ENCODE measurements at places on chromosomes 16 and 17. TPM values are rescaled to one million over a fixed set of nuclear protein-coding genes. Genes with fewer than 3 reads are reported as not detected.

Gene PITPNM3
- 6.9 TPM for total RNA-seq

Gene TMIGD1
- total RNA-seq = not detected

Gene CES5A
- not detected for total RNA-seq

Gene ATP2A3
- total RNA-seq = 12.4 TPM

Gene ICAM2
- total RNA-seq = 42.2 TPM

Gene CTRB2
- total RNA-seq = 3.3 TPM

Gene CMTM4
- 20.6 TPM for total RNA-seq

Gene P2RX1
- total RNA-seq = 2.1 TPM

Gene NT5M
- 1.2 TPM for total RNA-seq

Gene CTF1
- total RNA-seq = 10.5 TPM

Gene SPNS3
- total RNA-seq = 6.1 TPM

DNA sequence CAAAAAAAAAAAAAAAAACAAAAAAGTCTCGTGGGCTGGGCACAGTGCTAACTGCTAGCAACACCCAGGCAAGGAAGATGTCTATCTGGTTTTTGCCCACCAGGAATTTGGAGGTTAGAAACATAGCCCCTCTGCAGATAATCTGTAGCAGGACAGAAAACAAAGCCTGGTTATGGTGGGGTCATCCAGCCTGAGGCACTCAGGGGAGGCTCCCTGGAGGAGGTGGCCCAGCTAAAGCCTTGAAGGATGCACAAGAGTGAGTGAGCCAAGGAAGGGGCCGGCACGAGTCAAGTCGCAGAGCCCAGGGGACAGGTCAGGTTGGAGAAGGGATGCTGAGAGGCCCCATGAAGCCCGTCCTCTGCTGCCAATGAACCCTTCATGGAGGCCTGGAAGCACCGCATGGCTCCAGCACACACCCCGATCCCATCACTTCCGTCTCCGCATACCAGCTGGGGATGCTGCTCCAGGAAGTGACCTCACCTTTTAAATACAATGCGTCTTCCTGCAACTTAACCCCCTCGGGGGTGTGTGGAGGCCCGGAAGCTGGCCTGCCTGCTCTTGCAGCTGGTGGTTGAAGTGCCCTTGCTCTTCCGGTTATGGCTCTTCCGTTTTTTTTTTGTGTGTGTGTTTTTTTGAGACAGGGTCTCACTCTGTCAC, 86.5 kb downstream of the ENGASE start:
- no peak for DNase-seq

DNA sequence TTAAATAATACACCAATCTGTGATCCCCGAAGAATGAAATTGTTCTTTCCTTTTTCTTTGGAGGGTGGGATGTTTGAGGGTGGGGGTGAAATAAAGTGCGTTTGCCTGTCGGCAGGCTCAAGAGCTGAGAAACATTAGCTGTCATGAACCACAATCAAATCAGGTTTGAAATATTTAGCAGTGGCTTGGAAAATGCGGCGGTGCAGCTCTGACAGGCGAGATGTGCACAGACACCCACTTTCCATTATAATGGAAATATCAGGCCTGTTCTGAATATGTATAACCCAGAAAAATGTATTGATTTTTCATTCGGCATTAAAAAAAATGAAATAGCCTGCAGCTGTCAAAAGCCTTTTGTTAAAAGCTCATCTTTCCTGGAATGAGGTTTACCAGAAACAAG, 212.8 kb downstream of the ZFHX3 start:
- DNase-seq = no peak

- no peak for DNase-seq
Observed at GRCh38 chr17:16569358-16569712, 331 bp upstream of the ZNF287 start.

DNA sequence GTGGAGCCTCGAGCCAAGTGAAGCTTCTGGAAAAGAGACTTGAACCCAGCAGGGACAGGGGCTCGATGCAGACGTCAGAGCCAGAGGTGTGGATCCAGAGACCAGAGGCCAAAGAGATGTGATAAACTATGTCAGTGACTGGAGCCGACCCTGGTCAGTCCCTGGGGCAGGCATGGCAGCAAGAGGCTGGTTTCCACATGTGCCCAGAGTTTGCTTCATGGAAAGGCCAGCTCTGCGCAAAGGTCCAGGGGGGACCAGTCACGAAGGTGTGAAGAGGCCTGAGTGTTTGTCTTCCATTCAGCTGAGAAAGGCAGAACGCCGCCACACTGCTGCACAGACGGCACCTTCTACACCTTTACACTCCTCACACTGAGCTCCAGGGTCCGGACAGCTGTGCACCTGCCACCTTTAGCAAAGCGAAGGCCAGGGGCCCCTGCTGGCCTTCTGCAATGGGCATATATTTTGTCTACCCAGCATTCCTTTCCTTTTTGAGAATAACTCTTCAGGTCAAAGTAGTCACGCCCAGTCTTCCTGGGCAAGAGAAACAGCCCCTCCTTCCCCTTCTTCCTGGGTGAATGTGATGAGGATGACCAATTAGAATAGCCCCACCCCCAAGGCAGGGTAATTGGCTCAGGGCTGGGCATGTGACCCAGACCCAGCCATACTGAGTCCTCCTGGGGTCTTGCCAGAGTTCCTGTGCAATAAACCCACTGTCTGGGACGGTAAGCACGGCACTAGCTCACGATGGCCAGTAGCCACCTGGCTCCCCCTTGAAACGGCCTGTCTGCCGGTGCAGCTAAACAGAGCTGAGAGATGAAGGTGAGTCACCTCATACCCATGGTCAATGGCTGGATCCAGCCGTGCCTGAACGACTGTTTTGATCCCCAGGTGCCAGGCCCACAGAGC, 2.3 kb upstream of the RPH3AL start:
- no peak for DNase-seq

DNA sequence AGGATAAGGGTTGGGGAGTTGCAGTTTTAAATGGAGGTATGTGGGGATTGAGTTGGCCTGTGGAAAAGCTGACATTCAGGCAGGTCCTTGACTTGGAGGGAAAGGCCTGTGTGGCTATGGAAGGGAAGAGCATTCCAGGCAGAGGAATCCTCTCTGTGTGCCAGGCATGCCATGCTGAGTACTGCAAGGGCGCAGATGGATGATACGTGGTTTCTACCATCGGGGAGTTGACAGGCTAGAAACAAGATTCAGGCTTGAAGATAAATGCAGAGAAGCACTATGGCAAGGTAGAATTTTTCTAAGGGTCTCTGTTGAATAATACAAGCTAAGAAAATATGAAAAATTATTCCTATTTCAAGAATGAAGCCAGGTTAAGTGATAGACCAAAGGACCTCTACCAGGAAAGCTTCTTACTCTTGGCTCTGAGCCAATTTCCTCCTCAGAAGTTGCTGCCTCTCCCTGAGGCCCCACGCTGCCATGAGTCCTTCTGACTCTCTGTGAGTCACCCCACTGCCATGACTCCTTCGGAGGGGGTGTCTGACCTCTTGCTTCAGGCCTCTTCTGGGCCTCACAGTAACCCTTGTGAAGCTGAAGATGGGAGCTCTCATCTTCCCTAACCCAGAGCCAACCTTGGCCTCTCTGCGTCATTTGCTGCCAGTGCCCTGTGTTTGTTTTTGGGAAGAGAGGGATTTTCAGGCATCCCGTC, 75.8 kb downstream of the WNT3 start:
- DNase-seq = peak; percentile 57

GRCh38 chr17:61259360-61259759, 140.3 kb upstream of the TBX2 start:
- no peak for DNase-seq

DNA sequence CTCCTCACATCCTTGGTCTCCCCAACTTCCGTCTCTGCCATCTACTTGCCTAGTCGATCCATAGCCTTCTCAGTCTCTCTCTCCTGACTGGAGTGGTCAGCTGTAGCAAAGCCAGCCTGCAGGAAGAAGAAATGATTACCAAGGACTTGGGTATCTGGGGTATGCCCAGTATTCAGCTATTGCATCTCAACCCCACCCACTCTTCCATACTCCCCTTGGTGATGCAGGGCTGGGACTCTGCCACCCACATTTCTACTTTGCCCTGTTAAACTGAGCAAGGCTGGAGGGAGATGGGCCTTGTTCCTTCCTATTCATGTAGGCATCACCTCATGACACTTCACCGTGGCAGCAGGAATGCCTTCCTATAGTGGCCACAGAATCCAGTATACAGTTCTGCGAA, 2.3 kb downstream of the COPRS start:
- DNase-seq = no peak

DNA sequence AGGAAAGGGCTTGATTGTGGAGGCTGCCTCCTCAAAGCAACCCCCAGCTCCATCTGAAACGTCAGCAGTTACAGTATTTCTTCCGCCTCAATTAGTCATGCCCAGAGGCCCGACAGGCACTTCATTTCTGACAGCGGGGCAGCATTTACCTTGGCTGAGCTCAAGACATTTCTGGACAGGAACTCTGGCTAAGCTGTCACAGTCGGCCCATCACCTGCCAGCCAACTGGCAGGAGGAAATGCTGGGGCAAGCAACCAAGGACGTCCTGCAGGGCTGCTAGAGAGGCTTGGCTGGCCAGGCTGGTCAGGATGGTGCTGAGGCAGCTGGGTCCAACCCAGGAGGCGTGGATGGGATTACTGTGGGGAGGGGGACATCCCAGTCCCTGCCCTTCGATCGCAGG, 27.8 kb downstream of the PLXDC1 start:
- DNase-seq = no peak

GRCh38 chr16:55510185-55510805, 1.4 kb downstream of the LPCAT2 start:
- DNase-seq = no peak

GRCh38 chr16:3401719-3402397, 843 bp downstream of the ZNF174 start:
- DNase-seq = no peak

- peak; percentile 67 for DNase-seq
Observed at GRCh38 chr17:80481284-80482057, 5.1 kb upstream of the NPTX1 start.

DNA sequence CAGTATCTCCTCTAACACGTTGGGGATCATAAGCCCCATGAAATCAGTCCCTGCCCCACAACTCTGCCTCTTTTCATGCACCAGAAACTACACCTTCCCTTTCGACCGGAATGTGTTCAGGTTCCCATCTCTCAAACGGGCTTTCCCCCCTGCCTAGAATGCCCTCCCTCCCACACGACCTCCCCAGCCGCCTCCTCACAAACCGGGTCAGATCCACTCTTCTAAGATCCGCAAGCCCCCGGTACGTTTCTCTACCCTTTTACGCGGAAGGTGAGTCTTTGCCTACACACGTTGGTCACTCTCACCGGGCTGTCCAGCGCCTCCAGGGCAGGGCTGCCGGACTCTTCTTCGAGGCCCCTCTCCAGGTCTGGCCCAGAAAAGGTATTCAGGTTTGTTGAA, 708 bp downstream of the DHX33 start:
- no peak for DNase-seq

- DNase-seq = no peak
Observed at GRCh38 chr16:71600822-71601221, 23.9 kb upstream of the TAT start.

DNA sequence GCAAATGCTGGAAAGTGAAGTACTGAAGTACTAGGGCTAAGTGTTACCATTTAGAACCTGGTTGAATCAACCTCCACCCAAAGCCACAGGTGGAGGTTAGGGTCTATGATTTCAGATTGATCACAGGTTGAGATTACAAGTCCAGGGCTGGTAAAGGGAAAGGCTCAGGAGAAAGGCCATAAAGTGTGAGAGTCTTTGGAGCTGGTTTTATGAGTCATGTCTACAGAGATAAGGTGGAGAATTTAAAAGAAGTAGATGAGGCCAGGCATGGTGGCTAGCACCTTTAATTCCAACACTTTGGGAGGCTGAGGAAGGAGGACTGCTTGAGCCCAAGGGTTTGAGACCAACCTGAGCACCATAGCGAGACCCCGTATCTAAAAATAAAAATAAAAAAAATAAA, 221.7 kb upstream of the CDH11 start:
- no peak for DNase-seq

GRCh38 chr16:2719328-2720063, 528 bp downstream of the PRSS27 start:
- DNase-seq = peak; percentile 39

- no peak for DNase-seq
Observed at GRCh38 chr17:38942696-38943334, 17.4 kb downstream of the LASP1NB start.

Measured in adrenal gland (tissue), 19 donors.